ENCODE measurements at places on chromosomes 2 and 18.

DNA sequence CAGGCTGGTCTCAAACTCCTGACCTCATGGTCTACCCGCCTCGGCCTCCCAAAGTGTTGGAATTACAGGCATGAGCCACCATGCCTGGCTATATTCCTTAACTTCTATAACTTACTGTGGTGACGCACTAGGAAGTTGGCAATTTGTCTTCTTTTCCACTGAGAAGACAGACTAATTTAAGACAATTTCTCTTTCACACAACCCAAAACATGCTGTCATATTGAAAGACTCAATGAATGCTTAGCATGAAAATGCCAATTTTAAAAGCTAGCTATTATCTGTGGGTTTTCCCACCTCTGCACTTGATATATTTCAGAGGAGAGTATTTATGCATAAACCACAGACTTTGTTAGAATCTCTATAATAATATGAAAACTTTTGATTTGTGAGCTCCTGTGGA, 84.5 kb downstream of the ERBB4 start:
- no peak for DNase-seq

GRCh38 chr18:73945130-73945792, 202.4 kb downstream of the FBXO15 start:
- no peak for DNase-seq

DNA sequence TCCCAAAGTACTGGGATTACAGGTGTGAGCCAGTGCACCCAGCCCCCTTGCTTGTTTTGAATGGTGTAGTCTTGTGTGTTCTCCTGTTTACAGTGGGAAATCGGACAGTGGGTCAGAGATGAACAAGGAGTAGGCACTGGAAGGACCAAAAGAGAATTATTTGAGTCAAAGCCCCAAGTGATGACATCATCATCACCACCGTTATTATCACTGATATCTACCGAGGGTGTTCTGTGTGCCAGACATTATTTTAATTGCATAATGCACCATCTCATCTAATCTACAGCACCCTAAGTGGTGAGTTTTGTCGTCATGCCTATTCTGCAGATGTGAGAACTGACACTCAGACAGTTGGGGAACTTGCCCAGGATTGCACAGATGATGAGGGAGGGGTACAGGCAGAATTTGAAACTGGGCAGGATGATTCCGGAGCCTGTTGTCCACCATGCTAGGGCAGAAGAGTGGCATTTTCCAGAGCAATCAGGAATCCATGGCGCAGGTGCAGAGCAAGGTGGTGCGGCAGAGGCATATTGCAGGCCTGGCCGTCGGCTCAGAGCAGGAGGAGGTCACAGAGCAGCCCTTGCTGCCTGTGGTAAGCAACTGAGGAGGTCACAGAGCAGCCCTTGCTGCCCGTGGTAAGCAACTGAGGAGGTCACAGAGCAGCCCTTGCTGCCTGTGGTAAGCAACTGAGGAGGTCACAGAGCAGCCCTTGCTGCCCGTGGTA, 137.0 kb upstream of the HDAC4 start:
- peak; percentile 12 for DNase-seq

GRCh38 chr2:162113776-162114168, 38.3 kb downstream of the GCG start:
- peak; percentile 81 for DNase-seq

DNA sequence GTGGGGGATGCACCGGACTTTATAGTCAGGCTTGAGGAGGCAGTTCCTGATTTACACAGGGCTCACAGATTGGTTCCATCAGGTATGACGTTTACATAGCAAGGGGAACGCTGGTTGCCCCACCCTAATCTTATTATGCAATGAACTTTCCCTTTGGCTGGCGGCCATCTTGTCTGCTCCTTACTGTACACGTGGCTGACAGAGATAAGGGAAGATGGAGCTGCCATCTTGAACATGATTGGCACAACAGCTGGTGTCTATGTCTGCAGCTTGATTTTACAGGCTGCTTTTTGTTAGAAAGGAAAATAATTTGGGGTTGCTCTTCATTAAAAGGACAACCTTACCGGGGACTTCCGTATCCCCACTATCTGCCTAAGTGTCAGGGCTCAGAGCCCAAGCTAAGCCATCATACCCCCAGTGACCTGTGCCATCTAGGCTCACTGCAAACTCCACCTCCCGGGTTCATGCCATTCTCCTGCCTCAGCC, 33.5 kb upstream of the ATG16L1 start:
- DNase-seq, result peak; percentile 91

- DNase-seq, result no peak
Observed at GRCh38 chr2:1277634-1278033, 135.6 kb upstream of the TPO start.

DNA sequence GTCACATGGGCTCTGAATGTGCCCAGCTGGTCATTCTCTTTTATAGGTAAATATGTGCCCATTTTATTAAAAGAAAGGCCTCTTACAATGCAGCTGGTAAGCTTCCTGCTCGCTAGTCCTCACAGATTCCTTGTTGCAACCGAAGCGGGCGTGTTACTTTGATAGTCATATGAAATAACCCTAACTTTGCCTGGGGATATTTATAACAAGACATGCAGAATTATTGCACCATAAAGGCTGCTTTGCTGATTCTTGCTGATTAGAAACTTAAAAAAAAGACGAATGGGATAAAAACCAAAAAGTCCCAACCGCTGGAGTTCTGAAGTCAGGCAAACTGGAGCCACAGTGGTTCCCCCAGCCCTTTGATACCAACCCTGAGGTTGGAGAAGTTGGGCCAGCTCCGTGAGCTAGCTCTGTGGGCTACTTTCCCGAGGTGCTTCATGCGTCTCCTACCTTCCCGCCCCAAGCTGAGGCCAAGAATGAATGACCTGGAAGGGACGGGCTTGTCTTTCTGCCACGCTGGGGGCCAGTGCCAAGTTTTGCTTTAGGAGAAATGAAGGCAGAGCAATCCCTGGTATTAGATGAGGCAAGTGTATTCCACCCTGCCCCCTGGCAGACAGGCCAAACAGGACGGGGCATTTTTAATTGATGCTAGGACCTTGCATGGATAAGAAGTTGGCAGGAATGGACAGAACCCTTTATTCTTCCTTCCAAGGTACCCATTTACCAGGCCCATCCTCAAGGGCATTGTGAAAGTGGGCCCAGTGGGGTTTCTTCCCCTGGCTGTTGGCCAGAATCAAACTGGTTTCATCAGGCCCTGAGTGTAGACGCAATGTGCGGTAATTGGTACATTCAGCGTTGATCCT, 140.4 kb downstream of the KCTD1 start:
- no peak for DNase-seq

GRCh38 chr2:172096626-172097547, 5.8 kb downstream of the DLX2 start:
- no peak for DNase-seq

DNA sequence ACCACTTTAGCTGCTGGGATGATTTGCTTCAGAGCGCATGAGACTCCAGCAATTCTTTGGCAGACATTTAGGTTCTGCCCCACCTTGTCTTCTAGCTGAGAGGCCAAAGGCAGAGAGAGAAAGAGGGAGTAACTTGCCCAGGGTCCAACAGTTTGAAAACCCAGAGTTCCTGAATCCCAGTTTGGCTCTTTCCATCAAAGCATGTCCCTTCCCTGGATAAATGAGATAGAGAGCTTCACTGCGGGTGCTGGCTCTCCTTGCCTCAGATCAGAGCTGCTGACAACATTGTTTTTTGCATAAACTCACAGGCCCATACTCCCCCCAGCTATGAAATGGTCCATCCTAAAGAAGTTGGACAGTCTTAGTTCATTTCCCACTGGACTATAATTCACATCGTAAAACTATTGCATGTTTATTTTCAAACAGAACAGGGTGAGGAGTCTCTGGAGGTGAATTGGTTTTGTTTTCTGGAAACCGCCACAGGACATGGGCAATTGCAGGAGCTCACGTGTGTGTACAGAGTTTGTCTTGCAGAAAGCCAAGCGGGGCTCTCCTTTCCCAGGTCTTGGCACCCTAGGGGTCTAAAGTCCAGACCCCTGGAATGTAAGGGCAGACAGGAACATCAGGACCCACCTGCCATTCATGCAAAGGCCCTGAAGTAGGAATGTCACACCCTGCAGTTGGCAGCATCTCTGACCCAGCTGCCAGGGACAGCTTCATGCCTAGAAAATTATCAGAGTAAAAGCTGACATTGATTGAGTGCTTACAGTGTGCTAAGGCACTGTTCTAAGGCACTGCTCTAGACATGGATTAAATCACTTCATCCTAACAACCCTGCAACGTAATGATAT, 25.0 kb upstream of the SLC14A2 start:
- DNase-seq, result no peak

DNA sequence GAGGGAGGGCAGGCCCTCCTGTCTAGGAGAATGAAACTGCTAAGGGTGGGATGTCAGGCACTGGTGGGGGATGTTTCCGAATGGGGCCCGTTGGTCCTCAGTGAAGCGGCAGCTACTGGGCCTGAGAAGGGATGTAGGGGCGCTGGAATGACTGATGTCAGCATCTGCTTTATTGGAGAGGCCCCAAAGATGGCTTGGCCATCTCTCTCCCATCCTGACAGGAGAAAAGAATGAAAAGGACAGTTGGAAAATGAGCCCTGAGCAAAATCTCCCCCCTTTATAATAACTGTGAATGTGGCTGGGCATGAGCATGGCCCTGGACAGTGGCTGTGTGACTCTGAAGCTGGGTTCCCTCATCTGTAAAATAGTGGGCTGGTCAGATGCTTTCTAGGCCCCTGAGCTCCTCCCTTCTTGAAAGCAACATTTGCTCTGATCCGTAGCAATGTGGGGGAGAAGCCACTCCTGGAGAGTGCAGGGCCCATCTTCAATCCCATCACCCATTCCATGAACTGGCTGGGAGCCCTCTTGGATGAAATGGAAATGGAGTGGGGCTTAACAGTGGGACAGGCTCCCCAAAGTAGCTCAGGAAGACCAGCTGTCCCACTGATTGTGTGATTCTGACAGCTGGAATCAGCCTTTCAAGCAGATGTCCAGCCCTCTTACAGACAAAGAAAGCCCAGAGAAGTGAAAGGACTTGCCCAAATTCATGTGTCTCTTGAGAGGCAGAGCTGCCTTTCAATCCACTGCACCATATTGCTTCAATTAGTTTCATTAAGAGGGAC, 232.7 kb upstream of the SMAD2 start:
- DNase-seq, result no peak

- DNase-seq, result no peak
Observed at GRCh38 chr18:62018759-62019041, 125.9 kb upstream of the RNF152 start.

DNA sequence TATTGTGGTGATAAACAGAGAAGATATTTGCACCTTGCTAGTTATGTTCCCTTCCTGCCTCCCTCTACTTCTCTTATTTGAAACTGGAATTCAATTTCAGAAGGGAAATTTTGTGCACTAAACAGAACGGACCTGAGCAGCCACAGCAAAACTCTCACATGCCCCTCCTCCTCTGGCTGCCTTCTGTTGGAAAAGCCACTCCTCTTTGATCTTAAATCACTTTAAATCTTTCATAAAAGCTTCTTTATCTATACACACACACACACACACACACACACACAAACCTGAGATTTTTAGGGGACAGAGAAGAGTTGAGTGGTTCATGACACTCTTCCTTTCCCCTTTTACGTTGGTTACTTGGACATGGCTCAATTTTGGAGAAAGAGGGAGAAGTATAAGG, 5.6 kb downstream of the TBR1 start:
- no peak for DNase-seq

- DNase-seq, result peak; percentile 70
Observed at GRCh38 chr18:6885992-6886796, 156.7 kb downstream of the ARHGAP28 start.

- DNase-seq, result no peak
Observed at GRCh38 chr2:120796094-120796493, 60.4 kb downstream of the GLI2 start.

DNA sequence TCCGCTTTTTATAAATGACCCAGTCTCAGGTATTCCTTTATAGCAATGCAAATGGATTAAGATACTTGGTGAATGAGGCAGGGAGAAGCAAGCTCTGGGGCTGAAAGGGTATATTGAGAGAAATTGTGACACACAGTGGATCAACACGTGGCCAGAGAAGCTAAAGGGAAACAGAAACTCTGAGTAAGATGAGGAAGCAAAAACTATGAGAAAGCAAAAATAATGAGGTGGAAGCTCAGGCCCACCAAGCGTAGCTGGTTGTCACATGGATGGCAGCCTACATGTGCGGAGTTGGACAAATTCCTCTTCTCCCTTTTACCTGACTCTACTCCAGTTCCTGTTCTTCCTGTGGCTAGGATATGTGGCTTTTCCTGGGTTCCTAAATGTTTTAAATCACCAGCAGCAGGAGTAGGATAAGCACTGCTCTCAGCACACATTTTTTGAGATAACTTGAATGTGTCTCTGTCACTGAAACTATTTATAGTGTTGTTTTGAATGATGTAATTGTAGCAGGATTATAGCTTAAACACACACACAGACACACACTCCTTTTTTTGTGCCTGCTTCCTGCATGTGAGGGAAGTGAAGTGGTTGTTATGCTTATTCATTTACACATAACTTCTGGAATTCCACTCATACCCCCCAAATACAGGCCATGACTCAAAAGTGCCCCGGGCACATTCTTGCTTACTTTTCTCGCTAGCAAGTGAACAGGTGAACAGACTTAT, 30.1 kb upstream of the EPC2 start:
- peak; percentile 69 for DNase-seq

- DNase-seq, result no peak
Observed at GRCh38 chr2:99860720-99861375, 281.5 kb downstream of the AFF3 start.

GRCh38 chr2:203062126-203062525, 47.5 kb downstream of the NBEAL1 start:
- no peak for DNase-seq

- no peak for DNase-seq
Observed at GRCh38 chr2:140257692-140258300, 1477.6 kb upstream of the NXPH2 start.

DNA sequence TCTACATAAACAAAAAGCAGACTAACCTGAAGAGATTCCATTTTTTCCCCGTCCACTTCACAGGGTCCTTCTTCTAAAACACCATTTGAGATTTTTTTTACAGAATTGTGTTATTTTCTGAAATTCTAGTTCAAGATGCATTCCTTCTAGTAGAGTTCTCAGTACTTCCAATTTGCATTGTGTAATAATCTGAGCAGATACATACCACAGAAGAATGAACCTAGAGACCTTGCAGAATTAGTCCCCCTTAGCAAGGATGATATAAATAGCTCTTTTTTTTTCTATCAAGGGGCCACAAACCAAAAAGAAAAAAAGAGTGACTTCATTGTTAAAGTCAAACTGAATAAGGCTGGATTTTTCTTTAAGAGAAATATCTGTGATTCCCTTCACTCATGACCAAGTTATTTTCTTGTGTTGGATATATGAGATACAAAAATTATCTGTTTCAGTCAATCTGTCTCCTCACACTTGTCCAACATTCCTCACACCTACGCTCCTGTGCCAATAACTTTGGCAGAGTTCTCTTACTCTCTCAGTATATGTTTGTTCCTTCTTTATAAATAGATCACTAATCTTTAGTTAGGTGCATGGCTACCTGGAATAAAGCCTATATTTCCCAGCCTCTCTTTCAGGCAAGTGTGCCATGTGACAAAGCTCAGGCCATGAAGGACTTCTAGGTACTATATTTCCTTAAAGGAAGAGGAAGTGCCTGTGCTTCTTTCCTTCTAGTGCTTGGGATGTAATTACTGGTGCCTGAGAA, 183.5 kb downstream of the ZNF385B start:
- no peak for DNase-seq
